Osteoblast (primary cell): ENCODE measurements at places on chromosomes 6 and 20. TPM values are rescaled to one million over a fixed set of nuclear protein-coding genes. Genes with fewer than 3 reads are reported as not detected.
A peak's percentile ranks its signal among the peaks of the same experiment; 100 is the strongest.

- no peak for DNase-seq
These were observed 39.8 kb downstream of the LRRN4 start for GRCh38 chr20:6014017-6014416.

DNA sequence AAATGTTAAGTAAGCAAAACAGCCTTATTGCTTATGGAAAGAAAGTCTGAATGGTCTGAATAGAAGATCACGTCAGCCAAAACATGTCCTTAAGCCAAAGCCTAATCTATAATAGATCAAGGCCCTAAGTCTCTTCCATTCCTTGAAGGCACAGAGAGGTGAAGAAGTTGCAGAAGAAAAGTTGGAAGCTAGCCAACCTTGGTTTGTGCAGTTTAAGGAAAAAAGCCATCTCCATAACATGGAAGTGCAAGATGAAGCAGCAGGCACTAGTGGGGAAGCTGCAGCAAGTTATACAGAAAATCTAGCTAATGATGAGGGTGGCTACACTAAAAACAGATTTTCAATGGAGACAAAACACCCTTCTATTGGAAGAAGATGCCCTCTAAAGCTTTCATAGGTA is 29.1 kb downstream of the LRRN4 start:
- DNase-seq, result no peak

DNA sequence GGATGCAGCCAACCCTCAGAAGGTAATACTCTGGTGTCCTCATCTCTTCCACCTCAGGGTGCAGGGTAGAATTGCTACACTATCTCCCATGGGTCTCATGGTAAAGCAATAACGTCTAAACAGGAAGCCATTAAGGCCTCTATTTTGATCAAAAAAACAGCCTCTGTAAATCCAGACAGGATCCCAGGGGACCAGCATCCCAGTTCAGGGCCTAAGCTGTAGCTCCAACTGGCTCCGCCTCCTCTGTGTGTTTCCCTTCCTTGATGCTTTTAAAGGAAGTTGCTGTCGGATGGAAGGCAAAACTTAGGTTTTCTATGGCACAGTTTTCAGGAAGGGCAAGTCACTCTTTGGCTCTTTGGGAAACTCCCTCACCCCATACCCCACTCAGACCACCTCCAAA is 222.0 kb downstream of the MAFB start:
- no peak for DNase-seq

GRCh38 chr20:12410783-12411182 is 493.1 kb downstream of the BTBD3 start:
- no peak for DNase-seq

DNA sequence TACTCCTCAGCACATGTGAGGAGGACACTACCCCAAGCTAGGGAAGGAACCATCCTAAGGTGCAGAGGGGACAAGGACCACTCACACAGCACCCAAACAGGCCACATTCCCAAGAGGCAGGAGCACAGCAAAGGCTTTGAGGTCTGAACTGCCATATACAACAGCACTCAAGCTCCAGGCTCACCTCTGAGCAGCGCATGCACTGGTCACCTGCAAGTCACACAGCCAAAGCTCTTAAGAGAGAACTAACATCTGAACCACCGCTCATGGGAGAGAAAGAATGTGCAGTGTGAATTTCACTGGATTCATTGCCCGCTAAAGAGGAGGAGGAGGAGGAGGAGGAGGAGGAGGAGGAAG is 31.0 kb downstream of the NPEPL1 start:
- peak; percentile 19 for DNase-seq

DNA sequence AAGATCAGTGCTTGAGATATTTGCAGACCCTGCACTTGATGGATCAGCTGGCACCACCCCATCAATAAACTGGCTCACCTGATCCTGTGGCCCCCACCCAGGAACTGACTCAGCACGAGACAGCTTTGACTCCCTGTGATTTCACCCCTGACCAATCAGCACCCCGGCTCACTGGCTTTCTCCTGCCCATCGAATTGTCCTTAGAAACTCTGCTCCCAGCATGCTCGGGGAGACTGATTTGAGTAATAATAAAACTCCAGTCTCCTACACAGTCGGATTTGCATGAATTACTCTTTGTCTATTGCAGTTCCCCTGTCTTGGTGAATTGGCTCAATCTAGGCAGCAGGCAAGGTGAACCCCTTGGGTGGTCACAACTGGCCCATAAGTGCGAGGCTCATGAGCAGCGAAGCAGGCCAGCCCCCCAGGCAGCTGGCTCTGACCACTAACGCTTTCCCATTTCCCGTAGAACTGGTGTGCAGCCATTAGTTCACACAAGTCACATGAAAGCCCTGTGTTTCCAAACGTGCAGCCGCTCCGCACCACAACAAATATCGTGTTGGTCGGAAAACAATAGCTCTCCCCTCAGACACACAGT is 79.6 kb downstream of the RSPH3 start:
- DNase-seq, result no peak

DNA sequence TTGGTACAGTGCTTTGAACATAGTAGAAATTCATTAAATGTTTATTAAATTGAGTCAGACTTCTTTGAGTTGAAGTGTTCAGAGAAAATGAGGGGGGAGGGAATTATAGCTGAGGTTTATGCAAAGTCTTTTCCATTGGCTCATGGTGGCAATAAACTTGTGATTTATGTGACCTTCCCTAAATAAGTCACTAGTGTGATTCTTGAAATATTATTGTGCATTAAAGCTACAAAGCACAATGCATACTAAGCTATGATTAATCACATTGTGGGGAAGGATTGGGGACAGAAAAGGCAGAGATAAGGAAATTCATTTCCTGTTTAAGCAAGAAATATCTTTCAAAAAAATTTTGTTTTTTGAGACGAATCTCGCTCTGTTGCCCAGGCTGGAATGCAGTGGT is 877.5 kb downstream of the TFAP2A start:
- no peak for DNase-seq

DNA sequence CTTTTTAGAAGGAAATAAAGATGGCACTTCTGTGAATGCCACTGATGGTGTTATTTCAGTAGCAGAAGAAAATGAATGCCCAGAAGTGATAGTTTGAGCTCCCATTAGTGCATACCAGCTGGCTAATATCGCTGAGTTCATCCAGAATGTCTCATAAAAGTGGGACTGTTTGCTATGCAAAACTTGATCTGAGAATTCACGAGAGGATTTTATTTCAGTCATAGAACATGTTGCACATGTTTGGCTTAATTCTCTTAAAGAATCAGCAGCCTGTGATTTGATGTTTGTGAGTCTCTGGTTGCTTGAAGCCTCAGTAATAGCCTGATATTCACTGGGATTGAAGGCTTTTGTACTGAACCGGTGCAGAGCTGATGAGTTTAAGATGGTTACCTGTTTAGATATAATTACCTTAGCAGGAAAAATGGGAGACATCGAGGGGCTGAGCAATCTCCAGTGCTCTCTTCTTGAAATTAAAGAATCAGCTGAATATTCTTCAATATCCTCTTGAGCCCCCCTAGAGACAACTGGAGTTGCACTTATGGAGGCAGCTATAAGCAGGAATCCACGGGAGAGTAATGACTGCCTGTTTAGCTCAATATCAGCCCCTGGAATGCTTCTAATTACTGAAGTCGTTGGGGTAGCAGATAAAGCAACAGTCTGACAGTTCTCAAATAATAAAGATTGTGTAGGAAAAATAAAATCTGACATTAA is 955.5 kb downstream of the PHF3 start:
- DNase-seq, result no peak

- DNase-seq, result no peak
These were observed 464.5 kb downstream of the MMUT start for GRCh38 chr6:48998574-48998973.

- no peak for DNase-seq
These were observed 39.4 kb upstream of the MOCS1 start for GRCh38 chr6:39973661-39974060.

The OR2J3 gene
- total RNA-seq, result not detected in 2 replicates
